ENCODE measurements at places on chromosomes 6 and 20.

- no peak for DNase-seq
Observed at GRCh38 chr6:163564534-163564933, 150.0 kb downstream of the QKI start.

DNA sequence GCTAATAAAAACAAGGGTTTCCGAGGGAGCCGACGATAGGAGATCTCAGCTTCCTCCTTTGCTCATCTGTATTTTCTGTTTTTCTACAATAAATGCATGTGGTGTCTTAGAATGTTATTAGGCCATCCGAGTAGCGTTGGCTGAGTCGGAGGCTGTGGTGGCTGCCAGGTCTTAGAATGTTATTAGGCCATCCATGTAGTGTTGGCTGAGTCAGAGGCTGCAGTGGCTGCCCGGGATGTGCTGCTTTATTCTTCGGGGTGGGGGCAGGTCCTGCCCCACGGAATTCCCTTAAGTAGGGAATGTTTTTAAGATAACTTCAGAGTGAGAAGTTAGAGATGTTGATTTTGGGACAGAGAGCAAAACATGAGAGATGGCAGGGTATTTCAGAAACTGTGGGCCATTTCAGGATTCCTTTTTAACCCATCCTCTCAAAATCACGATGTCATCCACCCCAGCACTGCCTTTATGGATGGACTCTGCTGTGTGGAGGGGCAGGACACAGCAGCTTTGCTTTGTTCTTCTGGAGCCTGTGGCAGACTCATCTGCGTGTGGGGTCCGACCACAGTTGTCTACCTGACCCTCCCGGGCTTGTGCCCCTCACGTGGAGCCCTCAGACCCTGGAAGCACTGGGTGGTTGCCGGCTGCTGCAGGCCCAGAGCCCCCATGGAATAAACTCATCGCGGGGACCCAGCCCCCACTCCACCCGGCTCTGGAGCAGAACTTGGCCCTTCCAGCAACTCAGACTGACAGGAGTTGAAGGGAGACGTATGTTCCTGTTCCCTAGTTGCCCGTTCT lies 20.4 kb downstream of the OSBPL2 start:
- no peak for DNase-seq

DNA sequence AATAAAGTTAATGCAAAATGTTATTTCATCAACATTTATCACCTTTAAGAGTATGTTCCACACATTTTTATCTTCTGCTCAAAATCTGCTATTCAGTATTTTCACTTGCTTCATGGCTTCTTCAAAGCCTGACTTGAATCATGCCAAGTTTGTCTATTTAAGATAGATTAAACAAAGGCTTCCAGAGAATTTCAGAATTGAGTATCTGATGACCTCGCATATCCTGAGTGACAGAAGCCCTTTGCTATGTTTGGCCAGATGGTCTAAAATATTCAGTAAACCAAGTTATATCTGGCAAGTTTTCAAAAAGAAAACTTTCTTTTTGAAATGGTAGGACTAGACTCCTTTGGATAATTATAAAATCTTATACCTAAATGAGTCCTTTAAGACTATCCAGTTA lies 348.9 kb upstream of the KCNQ5 start:
- no peak for DNase-seq

GRCh38 chr20:39130627-39131026 lies 168.5 kb downstream of the DHX35 start:
- no peak for DNase-seq

- DNase-seq, result no peak
Observed at GRCh38 chr6:12716298-12716916, at the start of gene PHACTR1. TSS of gene PHACTR1 (plus strand) at chr6:12716767.

GRCh38 chr20:38692436-38693411 lies 31.6 kb upstream of the SLC32A1 start:
- peak; percentile 78 for DNase-seq

- DNase-seq, result no peak
Observed at GRCh38 chr20:45843506-45843905, 9.9 kb downstream of the SNX21 start.

DNA sequence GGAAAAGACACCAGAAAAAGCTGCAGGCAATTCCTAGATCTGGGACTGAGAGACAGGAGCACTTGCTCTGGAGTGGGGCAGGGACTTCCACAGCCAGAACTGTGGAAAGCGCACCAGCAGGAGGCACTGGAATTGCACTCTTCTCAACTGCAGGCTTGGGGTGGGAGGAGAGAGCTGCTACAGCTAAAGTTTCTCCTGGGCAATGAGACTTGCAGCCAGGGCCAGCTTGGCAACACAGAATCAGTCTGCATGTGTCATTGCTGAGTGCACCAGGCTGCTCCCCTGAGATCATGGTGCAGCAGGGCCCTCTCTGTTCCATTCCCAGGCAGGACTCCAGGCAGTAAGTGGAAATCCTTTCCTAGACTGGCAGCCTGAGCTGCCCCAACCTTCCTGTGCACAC lies 145.8 kb downstream of the INSM1 start:
- DNase-seq, result no peak

DNA sequence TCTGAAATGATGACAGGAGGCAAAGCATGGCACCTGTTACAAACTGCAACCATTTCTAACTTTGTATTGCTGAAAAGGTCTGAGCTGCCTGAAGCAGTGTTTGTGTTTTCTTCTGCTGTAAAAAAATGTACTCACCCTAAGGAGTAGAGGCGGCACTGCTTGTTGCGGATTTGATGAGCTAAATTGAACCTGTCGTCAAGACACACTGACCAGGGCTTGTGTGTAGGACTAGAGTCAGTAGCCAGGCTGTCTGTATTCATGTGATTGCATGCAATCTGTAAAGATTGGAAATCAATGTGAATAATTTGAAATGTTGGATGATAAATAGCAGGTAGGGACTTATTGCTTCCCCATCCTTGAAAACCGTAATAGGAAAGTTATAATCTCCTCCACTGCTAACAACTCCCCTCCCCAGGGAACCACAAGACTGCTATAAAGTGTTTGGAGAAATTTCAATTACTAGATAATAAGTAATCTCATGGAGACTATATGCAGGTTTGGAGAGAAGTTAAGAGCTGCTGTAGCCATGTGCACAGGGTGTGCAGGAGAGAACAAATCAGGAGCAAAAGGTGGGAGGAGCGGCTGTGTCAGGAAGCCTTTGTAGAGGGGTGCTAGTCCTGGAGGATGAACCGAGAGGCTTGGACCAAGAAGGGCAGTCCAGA lies 42.8 kb downstream of the METTL24 start:
- no peak for DNase-seq

- peak; percentile 79 for DNase-seq
Observed at GRCh38 chr20:50580016-50580747, 70.0 kb downstream of the PTPN1 start.

GRCh38 chr20:62830821-62831220 lies 14.0 kb downstream of the COL9A3 start:
- DNase-seq, result no peak

DNA sequence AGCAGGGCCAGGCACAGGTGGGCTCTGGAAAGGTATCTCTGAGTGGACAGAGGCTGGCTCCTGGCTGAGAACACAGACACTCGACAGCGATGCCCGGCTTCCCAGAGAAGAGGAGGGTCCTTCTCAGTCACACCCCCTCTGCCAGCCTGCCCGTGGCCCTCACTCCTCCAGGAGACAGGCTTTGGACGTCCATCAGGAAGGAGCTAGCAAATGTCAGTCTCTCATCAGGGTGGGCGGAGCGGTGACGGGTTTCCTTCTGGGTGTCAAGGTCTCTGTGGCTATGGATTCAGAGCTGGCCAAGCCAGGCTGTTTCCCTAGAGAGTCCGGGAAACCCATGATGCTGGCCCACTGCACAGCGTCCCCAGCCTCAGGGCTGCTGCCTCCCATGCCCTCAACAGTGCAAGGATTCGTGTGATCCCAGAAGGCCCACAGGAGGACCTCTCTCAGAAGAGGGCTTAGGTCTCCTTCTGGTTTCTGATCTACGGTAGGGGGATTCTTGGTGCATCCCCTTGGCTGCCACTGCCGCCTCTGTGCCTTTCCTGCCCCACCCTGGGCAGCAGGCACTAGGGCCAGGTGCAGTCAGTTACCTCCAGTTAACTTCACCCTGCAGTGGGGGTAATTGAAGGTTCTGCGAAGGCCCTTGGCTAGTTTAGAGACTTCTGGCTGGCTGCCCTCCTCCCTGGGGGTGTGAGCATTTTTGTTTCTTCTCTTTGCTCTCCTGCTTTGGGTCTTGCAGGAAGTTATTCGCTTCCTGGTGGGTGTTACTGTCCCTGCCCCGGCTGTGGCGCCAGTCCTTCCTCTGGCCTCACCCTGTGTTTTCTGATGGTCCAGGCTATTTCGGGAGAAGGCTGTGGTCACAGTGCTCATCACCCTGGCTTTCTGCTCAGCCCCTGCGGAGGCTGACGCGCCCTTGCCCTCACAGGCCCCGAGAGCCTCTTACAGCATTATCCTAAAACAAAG lies 80.2 kb downstream of the CDH4 start:
- no peak for DNase-seq

- no peak for DNase-seq
Observed at GRCh38 chr6:163992701-163993100, 578.2 kb downstream of the QKI start.

- DNase-seq, result peak; percentile 80
Observed at GRCh38 chr6:4135665-4136353, 434 bp upstream of the ECI2 start.

- DNase-seq, result no peak
Observed at GRCh38 chr6:36927691-36928546, 26.6 kb upstream of the PI16 start.

- DNase-seq, result no peak
Observed at GRCh38 chr20:63735859-63736718, at the start of gene LIME1. TSS of gene LIME1 (plus strand) at chr20:63736664. CDS start at chr20:63737550, 886 bp downstream.

- peak; percentile 45 for DNase-seq
Observed at GRCh38 chr20:61803915-61804751, 261.5 kb downstream of the TAF4 start.

DNA sequence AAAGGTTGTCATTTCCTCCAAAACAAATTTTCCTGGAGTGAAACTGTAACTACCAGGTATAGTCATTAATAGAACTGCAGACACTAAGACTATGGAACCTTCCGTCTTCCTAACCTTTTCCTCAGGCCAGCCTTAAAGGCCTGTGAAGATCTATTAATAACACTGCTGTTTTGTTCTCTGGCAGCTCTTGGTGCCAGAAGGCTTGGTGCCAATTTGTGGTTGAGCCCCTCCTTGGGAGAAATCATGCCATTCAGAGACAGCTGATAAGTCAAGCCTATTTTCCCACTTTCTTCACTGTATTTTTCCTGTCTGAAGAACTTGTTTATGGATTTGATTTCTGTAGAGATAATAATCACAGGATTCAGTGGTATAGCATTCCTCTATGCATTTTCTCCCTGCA lies 64.8 kb downstream of the HCRTR2 start:
- DNase-seq, result no peak

GRCh38 chr6:6966127-6966526 lies 141.6 kb upstream of the RREB1 start:
- no peak for DNase-seq

GRCh38 chr6:167398214-167399050 lies 73.5 kb downstream of the TTLL2 start:
- DNase-seq, result no peak

DNA sequence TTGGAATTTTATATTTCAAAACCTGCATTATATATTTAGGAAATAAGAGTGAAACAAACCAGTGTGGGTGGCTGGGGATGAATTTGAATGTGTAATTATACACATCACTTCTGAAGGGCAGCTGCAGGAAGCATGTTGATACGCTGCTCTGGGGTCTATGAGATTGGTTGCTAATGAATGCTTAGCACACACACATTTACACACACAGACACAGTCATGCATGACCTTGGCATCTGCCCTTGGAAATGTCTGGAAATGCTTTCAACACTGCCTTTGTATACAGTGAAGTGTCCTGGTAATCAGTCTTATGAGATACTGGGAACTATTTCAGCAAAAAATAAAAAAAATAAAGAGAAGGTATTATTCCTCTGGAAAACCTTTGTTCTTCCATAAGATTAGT lies 83.4 kb downstream of the ELOVL4 start:
- DNase-seq, result no peak

DNA sequence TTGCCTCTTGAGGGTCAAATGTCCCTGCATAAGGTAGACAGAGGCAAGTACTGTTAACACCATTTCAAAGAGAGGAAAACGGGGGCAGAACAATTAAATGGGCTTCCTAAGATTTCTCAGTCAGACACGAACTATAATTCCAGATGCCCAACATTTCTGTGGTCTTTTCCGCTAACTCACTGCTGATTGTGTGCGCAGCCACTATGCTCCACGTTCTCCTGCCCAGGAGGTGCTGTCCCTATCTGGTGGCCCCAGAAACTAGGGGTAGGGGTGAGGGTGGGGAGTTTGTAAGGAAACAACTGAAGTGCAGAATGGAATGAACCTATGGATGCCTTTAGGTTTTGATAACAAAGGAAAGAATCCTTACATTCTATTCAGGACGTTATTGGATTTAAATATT lies 86.1 kb upstream of the BACH2 start:
- DNase-seq, result no peak

- no peak for DNase-seq
Observed at GRCh38 chr20:4513720-4514119, 208.0 kb upstream of the PRND start.

GRCh38 chr6:34205466-34205865 lies 31.2 kb upstream of the HMGA1 start:
- DNase-seq, result no peak

DNA sequence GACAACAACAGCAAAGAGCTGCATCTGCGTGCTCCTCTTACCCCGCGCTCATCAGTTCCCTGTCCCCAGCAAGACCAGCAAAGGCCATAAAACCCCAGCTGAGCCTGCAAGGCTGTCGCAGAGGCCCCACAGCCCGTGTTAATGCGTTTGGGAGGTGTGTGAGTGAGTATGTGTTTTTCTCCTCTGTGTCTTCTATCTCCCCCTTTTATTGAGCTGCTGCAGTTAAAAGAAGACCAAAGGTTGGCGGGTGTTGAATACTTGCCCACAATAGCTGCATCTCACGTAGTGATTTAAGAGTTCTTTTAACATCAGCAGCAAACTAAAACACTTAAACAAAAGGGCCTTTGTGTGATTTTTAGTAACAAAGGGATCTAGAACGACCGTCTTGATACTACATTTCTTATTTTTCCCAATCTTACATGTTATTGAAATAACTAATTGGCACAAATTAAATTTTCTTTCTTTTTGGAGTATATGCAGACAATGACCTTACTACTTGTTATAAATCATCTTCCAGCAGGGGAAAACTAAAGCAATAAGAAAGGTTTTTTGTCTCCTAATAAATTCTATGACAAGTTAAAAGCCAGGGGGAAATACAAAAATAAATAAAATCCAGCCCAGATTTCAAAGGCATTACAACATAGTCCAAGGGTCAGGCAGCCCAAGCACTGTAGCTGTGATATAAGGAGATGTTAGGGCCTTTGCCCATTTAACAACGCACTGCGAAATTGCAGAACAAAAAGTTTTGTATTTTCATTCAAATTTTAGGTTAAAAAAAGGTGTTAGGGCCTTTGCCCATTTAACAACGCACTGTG lies 27.2 kb upstream of the CNKSR3 start:
- peak; percentile 50 for DNase-seq

Data from ELF-1 (cell line).